ENCODE measurements at places on chromosomes 6 and 20. TPM values are rescaled to one million over a fixed set of nuclear protein-coding genes. Genes with fewer than 3 reads are reported as not detected.

The WFDC2 gene
- 3.7 TPM for total RNA-seq

The NCOA6 gene
- 36.6 TPM for total RNA-seq

The LTA gene
- not detected for total RNA-seq

The PRPH2 gene
- total RNA-seq, result 3.4 TPM

The GPLD1 gene
- total RNA-seq, result 8.9 TPM

The CST7 gene
- total RNA-seq, result 0.25 TPM

The PABPC1L gene
- 5.2 TPM for total RNA-seq

The MEI4 gene
- total RNA-seq, result 0.25 TPM

The AIF1 gene
- 5.7 TPM for total RNA-seq

The SYNDIG1 gene
- total RNA-seq, result 16.7 TPM

The HECA gene
- 42.3 TPM for total RNA-seq

The PPP1R14C gene
- total RNA-seq, result 48.7 TPM

The RHAG gene
- 0.49 TPM for total RNA-seq

The SOBP gene
- 58.0 TPM for total RNA-seq

The GTSF1L gene
- not detected for total RNA-seq

The CGA gene
- not detected for total RNA-seq

The ARMH2 gene
- not detected for total RNA-seq

The ZBTB22 gene
- 20.7 TPM for total RNA-seq

The HLA-DQA1 gene
- total RNA-seq, result under 0.01 TPM

The SLC2A10 gene
- 5.4 TPM for total RNA-seq

The UST gene
- 30.0 TPM for total RNA-seq

The C6orf118 gene
- total RNA-seq, result 6.4 TPM

The DNAH8 gene
- under 0.01 TPM for total RNA-seq

The SPATS1 gene
- not detected for total RNA-seq

The BANF2 gene
- total RNA-seq, result not detected

The MUCL3 gene
- total RNA-seq, result not detected
